Stimulated activated CD8-positive, alpha-beta memory T cell treated with anti-CD3 and anti-CD28 coated beads, Interleukin-2, amount 100 ng/mL, for 48 hours (primary cell): ENCODE measurements at places on chromosomes 4 and X.

DNA sequence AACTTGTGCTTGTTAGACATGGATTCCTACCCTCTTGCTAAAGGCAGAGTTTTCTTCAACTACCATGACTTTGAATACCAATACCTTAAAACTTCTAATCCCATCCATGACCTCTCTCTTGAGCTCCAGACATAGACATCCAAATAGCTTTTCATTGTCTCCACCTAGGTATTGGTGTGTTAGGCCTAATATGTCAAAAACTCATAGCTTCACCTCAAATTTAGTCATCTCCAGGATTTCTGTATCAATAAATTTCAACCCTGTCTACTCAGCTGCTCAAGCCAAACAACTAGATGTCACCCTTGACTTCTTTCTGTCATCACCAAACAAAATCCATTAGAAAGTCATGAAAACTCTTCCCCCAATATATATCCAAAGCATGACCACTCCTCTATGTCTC, 617.7 kb upstream of the GRIA3 start:
- DNase-seq = no peak

GRCh38 chrX:15853586-15854079, 980 bp downstream of the AP1S2 start:
- DNase-seq = no peak

DNA sequence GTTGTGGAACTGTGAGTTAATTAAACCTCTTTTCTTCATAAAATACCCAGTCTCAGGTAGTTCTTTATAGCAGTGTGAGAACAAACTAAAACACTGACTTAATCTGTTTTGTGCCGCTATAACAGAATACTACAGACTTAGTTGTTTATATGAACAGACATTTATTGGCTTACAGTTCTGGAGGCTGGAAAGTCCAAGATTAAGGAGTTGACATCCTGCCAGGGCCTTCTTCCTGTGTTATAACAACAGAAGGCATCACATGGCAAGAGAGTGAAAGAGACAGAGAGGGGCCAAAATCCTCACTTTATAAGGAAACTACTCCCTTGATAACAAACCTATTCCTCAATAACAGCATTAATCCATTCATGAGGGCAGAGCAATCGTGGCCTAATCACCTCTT, 42.5 kb upstream of the KCNIP4 start:
- DNase-seq = no peak

DNA sequence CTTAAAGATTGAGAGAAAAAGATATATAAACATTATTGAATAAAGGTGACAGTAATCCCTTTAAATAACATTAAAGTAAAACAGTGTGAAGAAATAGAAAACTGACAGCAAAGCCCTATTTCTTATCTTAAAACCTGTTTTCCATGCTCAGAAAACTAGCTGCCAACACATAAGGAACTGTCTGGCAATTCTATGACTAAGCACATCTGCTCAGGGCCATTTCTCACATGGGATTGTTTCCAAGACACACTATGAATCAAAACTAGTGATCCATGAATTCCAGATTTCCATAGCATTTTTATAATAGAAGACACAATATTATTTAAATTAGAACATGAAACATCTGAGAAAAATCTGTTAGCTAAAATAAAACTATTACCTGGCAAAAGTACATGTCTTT, 113.4 kb downstream of the SCLT1 start:
- DNase-seq = no peak

DNA sequence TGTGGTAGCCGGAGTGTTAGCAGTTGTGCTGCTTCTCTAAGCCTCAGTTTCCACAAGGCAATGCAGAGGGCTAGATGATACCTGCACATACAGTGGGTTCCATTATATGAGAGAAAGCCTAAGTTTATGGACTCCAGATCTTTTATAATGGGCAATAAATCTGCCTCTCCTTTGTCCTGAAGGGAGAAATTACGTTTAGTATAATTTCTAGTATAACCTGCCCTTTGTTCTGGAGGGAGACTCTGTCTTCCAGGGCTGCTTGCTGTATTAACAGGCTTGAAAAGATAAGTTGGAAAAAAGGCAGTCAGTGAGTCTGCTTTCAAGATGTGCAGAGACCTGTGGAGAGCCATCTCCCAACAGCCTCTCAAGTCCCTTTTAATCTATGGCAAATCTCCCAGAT, 42.8 kb downstream of the ZNF81 start:
- DNase-seq = no peak

DNA sequence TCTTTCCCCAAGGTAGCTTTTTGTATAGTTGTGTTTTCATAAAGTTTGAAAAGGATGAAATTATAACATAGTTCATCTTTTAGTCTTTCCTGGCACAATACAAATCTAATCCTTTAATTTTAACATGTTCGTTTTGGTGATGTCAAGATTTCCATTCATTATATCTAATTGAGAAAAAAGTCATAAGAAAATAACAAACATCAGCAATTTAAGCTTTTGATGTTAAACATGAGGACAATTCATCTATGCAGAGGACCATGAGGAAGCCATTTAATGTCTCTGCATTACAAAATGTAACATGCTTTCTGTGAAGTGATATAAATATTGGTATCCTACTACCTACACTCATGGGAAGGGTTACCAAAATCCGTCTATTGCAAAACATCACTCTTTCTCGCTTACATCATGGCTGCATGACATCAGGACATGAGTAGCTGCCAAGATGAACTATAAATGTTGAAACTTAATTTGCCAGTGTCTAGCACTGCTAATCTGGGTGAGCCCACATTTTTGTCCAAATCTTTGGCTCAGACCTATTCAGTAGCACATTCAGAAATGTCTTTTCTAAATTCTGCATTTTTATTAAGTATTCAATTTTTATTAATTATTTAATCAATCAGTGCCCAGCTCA, 9.5 kb downstream of the EPGN start:
- DNase-seq = no peak

- DNase-seq = no peak
Measured at GRCh38 chr4:24103434-24104157, 213.7 kb upstream of the PPARGC1A start.

DNA sequence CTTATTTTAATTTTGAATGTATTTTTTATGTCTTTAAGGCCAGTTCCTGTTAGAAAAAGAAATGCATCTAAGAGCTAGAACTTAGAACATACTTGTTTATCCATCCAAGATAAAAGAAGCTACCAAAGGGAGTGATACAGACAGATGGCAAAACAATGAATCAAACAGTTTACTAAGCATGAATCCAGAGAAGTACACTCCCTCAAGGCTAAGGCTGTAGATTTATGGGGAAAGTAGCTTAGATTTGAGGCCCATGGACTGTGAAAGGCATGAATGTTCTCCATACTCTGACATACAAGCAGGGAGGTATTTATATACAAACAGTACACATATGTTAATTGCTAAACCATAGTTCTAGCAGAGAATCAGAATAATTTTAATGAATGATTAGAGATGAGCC, 255.3 kb upstream of the NRK start:
- no peak for DNase-seq

DNA sequence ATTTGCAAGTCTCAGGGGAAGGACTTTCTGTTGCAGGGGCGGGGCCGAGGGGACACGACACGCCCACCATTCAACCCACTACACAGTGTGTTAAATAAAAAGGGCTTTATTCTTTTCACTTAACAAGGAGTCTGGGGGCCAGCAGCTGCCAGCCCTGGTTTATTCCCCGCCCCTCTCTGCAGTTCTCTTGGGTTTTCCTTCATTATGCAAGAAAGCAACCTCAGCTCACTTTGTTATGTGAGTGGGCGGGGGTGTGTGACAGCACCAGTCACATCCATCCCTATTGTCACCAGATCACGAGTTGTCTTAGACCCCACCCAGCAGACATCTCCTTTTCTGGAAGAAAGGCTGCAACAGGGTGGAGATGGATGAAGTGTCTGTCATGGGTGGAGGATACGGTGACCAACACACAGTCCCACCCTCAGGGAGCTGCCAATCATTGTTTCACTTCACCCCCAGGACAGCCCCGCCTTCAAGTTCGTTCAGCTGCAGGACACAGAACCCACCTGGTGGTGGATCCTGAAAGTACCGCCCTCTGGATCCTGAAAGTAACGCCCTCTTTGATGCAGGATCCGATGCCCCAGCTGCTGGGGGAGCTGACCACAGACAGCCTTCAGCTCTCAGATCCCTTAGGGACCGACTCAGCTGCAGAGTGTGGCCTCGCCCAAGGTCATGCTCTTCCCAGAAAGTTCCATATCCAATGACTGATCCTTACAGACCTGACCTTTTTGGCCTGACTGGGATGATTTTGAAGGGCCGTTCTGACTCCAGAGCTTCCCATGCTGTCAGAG, 79.6 kb downstream of the SMIM20 start:
- DNase-seq = peak; percentile 18

DNA sequence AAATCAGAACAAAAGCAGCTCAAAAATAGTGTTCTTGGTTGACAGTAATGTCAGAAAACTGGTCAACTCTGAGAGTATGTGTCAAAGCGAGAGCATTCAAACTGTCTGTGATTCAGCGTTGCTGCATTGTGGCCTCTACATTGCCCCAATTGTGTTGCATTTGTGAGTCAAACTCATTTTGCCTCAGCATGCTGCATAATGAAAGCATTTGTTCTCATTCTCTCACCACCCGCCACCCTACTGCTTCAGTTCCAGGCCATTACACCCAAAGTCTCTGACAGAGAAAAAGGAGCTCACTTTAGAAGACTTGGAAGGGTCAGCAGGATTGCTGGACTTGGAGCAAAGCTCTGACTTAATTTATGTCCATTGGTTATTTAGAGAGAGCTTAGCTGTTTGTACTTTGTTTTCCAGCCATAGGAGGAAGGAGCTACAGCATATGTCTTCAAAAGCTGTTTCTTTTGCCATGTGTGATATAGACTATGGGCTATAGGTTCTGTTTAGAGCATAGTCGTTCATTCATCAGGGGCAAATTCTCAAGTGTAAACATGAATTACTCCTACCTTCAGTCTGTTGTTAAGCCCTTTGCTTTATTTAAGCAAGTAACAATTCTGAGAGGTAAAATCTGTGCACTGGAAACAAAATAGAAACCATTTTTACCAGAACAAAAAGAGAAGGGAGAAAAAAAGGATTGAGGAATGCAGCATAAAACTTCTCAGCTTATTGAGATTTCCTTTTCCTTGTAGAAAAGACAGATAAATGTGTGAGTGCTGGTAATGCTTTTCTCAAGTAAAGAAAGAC, 153.4 kb upstream of the ANK2 start:
- no peak for DNase-seq

DNA sequence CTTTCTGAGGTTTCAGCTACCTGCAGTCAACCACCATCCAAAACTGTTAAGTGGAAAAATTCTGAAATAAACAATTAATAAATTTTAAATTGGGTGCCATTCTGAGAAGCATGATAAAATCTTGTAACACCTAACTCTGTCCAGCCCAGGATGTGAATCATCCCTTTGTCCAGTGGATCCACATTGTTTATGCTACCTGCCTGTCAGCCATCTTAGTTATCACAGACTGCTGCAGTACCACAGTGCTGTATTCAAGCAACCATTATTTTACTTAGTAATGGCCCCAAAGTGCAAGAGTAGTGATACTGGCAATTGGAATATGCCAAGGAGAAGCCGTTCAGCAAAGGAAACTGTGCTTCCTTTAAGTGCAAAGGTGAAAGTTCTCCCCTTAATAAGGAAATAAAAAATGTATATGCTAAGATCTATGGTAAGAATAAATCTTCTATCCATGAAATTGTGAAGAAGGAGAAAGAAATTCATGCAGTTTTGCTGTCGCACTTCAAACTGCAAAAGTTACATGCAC, 20.6 kb downstream of the CAMK2D start:
- DNase-seq = no peak

DNA sequence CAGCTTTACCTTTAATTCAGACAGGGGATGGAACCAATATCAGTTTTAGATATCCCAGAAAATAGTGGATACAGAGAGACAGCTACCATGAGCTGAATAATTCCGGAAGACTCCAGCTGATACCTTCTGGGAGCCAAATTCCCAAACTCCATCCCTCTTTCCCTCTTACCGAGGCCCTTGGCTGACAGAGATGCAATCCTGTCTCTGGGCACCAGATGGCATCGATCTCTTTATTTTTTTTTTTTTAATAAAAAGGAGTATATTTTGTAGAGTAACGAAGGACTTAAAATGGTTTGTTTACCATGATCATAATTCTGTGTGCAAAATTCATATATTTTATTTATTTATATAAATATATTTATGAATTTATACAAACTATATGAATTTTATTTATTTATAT, 31.0 kb downstream of the RAB40A start:
- DNase-seq = no peak

GRCh38 chr4:1836650-1837049, 19.3 kb downstream of the LETM1 start:
- no peak for DNase-seq

- no peak for DNase-seq
Measured at GRCh38 chr4:20273793-20274192, 22.1 kb downstream of the SLIT2 start.

GRCh38 chrX:1093121-1093520, 119.3 kb downstream of the CRLF2 start:
- DNase-seq = peak; percentile 10

- no peak for DNase-seq
Measured at GRCh38 chr4:173146456-173146855, 22.2 kb upstream of the GALNT7 start.

DNA sequence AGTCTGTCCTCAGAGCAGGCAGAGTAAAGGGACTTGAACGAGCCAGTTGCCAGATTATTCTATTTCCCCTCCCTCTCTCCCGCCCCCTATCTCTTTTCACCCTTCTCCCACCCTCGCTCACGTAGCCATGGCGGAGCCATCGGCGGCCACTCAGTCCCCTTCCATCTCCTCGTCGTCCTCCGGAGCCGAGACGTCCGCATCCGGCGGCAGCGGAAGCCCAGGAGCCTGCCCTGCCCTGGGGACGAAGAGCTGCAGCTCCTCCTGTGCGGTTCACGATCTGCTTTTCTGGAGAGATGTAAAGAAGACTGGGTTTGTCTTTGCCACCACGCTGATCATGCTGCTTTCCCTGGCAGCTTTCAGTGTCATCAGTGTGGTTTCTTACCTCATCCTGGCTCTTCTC, 106.2 kb upstream of the SMAD1 start:
- no peak for DNase-seq

- DNase-seq = no peak
Measured at GRCh38 chr4:73234712-73235111, 23.9 kb downstream of the ANKRD17 start.

DNA sequence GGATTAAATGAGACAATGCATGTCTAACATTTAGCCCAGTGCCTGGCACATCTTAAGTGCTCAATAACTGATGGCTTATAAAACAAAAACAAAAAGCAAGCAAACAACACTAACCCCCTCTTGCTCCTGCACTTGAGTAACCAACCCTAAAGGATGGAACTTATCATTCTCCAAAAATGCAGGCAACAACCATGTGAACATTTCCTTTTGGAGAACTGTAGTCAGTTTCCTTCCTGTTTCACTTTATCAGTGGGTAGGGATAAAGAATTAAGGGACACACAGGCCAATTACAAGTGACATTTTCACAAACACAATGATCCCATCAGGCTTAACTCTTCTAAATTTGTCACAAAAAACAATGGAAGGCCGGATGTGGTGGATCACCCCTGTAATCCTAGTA, 30.4 kb downstream of the RPS3A start:
- DNase-seq = no peak

GRCh38 chr4:15744016-15744545, 34.0 kb upstream of the CD38 start:
- DNase-seq = no peak

- DNase-seq = no peak
Measured at GRCh38 chr4:13529128-13529919, 15.0 kb downstream of the NKX3-2 start.

- DNase-seq = no peak
Measured at GRCh38 chrX:39492497-39493162, 605.1 kb downstream of the BCOR start.
